ENCODE measurements at places on chromosomes 2 and 18.

DNA sequence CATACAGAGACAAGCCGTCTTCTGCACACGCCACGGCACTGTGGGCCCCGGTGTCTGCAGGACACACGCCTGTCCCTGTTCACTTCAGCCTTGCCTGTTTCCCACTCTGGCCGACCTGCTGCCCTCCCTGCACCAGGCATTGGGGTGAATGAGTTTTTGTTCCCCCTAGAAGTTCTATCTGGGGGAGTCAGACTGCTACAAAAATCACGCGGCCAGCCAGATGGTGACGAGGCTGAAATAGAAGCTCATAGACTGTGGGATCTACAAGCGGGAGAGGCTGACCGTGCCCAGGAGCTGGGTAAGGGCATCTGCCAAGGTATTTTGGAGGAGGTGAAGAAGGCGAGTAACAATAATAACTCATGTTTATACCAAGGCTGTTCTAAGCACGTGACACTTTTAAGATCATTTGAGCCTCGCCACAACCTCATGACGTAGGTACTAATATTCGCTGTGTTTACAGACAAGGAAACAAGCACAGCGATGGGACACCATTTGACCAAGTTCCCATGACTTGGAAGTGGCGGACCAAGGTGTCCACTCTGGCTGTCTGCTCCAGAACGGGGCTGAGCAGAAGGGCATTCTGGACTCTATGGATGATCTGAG lies 53.6 kb downstream of the KCNF1 start:
- DNase-seq, result no peak

DNA sequence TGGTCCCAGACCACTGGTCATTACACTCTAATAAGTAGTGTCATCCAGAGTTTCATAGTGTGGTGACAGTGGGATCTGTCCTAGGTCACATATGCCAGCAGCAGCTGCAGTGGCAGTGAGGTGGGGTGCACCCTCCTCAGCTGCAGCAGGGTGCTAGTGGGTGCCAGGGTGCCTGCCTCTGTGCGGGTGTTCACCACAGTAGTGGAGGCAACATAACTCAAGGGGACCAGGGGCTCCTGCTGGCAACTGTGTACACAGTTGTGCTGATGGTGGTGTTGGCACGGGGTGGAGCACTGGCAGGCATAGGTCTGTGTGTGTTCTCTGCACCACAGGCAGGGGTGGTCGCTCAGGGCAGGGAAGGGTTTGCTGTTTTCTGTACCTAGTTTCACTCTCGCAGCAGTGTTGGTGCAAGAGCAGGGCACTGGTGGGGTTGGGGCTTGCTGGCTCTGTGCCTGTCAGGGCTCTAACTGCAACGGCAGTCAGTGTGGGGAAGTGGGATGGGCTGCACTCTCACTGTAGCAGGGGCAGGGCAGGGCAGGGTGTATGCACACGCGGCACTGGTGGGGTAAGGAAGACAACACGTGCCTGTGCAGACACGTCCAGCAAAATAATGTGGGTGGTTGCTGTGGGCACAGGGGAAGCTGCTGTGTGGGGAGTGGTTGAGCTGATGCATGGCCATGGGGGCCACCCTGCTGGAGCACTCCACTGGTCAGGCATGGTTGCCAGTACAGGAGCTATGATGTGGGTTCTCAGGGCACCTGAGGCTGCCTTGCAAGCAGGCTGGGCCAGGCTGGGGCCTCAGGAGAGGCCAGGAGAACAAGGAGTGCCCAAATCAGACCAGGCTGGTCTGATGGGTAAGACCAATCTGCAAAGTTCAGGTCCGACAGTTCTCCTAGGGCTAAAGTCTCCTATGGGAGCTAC lies 226.6 kb downstream of the MEIS1 start:
- no peak for DNase-seq

DNA sequence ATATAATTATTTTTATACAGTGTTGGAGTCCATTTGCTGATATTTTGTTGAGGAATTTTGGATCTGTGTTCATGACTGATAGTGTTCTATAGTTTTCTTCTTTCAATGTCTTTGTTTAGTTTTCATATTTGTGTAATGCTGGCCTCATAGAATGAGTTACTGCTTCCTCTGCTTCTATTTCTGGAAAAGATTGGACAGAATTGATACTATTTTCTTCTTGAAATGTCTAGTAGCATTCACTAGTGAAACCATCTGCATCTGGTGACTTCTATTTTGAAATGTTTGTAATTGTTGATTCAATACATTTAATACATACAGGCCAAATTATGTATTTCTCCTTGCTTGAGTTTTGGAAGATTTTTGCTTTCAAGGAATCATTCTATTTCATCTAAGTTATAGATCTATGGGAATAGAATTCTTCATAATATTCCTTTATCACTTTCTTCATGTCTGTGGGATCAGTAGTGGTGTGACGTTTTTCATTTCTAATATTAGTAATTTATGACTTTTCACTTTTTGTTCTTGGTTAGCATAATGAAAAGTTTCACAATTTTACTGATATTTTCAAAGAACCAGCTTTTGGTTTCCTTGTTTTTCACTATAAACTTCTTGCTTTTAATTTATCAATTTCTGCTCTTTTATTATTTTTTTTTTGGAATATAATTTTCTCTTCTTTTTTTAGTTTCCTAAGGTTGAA lies 509.9 kb upstream of the VRK2 start:
- DNase-seq, result no peak

- DNase-seq, result no peak
Measured at GRCh38 chr2:96316999-96317398, 8.1 kb upstream of the ITPRIPL1 start.

GRCh38 chr2:157936406-157936805 lies 60.3 kb upstream of the ACVR1 start:
- DNase-seq, result no peak

DNA sequence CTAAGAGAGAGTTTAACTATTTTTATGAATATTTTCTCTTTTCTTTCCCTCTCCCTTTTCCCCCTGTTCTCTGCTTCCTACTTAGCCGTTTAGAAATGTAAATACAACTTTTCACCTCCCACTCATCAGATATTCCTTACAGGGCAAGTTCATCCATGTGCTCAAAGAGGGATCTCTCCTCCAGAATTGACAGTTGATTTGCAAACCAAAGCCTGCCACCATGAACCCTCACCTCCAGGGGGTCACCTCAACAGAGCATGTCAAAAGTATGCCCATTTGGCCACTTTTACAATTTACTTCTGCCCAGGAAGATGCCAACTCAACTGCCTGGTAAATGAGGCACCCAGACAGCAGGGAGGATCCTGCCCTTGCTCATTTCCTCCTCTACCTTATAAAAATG lies 149.2 kb upstream of the GYPC start:
- DNase-seq, result no peak

DNA sequence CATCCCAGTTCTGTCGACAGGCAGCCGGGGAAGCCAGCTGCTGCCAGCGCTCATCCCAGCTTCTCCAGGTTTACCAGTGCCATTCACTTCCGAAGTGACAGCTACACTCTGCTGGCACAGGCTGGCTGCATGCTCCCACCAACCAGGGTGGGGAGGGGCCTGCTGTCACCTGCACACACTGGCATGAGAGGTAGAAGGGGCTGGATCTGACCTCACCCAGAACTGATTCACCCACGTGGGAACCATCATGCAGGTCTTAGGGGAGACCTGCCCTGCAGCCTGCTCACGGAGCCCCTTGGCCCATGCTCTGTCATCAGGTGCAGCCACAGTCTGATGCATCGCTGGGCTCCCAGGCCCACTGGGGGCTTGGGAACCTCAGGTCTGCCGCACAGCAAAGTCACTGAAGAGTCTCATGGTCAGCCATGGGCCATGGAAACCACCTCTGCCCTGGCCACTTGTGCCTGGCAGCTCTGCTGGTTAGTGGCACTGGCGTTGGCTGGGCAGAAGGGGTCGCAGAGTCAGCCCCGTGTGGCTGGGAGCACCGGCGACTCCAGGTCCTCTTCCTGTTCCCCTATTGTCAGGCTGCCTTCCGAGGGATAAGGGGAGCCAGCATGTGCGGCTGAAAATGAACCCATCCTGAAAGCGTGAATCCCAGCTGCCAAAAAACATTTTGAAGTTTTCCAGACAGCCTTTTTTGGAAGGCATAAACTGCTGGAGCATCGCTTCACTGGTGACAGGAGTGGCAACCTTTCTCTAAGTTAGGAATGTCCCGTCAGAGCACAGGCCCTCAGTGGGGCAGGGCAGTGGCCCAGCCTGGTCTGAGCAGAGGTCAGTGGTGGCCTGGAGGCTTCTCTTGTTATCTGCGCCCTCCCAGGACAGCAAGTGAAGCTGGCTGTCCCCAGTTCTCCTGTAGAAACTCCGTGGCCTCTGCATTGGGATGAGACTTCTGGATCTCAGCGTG lies 157.8 kb downstream of the SEPTIN10 start:
- DNase-seq, result no peak

- peak; percentile 14 for DNase-seq
Measured at GRCh38 chr2:23636426-23636825, 251.4 kb downstream of the KLHL29 start.

- no peak for DNase-seq
Measured at GRCh38 chr2:28086611-28087010, 196.1 kb downstream of the BABAM2 start.

GRCh38 chr2:130720528-130720927 lies 8.3 kb upstream of the GPR148 start:
- DNase-seq, result no peak

- DNase-seq, result no peak
Measured at GRCh38 chr2:44668336-44668735, 273.2 kb upstream of the SIX3 start.

DNA sequence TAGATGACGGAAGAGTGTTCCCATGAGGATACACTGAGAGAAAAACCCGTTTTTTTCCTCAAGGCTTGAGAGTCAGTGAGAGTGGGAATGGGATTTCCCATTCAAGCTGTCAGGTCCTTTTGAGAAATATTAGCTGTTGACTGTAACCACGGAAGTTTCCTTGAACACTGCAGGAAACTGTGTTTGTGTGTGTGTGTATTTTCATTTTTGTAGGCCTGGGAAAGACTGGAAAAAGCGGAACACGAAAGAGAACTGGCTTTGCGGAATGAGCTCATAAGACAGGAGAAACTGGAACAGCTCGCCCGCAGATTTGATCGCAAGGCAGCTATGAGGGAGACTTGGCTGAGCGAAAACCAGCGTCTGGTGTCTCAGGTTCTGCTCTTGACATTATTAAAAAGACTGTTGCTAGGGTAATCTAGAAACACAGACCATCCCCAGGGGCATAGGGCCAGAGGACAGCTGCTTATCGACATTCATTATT lies 98.8 kb upstream of the EML6 start:
- no peak for DNase-seq

- no peak for DNase-seq
Measured at GRCh38 chr18:48803518-48803917, 147.2 kb downstream of the SMAD7 start.

- no peak for DNase-seq
Measured at GRCh38 chr2:192953116-192953515, 758.4 kb upstream of the TMEFF2 start.

GRCh38 chr2:62038975-62039771 lies 133.7 kb downstream of the COMMD1 start:
- peak; percentile 82 for DNase-seq

DNA sequence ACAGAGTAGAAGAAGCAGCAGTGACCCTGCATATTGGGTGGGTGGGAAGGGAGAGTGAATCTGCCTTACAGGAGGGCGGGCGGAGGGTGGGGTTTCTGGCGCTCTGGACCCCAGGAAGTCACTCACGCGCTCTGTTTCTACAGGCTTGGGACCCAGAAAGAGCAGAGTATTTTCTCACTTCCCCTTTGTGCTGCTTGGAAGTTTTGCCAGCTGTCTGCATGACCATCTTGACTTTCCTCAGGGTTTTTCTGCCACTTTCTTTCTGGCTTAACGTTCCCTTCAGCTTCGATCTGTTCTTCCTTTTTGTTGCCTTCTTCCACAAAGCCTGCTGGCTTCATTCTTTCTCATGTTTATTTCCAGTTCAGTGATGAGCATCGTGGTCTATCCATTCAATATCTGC lies 383.1 kb downstream of the GALR1 start:
- no peak for DNase-seq

DNA sequence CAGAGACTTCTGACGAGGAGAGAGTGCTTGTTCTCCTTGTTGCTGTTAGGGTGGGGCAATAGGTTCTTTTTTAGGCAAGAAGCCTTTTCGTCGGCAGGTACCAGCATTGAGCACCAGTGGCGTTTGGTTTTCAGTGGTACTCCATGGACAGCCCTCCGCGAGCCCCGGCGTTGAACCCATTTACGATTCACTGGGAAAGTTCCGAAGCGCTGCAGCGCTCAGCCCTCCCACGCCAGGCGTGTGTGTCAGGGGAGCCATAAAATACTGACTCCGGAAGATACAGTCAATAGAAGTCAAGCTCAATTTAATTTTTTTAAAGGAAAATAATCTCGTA lies 494 bp upstream of the ROCK1 start:
- DNase-seq, result peak; percentile 77
